Left renal cortex interstitium (tissue), 4 donors: ENCODE measurements at places on chromosomes 11 and 22. TPM values are rescaled to one million over a fixed set of nuclear protein-coding genes. Genes with fewer than 3 reads are reported as not detected.

DNA sequence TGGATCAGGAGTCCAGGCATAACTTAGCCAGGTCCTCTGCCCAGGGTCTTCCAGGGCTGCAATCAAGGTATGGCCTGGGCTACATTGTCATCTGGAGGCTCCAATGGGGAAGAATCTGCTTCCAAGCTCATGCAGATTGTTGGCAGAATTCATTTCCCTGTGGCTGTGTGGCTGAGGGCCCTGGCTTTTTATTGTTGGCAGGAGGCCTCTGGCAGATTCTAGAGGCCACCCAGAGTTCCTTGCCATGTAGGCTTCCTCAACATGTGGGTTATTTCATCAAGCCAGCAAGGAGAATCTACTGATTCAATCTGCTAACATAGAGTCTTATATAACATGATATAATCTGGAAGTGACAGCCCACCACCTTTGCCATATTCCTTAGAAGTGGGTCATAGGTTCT is 16.4 kb upstream of the EP300 start:
- no peak for DNase-seq

GRCh38 chr11:67352546-67353316 is 615 bp downstream of the POLD4 start:
- DNase-seq, result no peak

DNA sequence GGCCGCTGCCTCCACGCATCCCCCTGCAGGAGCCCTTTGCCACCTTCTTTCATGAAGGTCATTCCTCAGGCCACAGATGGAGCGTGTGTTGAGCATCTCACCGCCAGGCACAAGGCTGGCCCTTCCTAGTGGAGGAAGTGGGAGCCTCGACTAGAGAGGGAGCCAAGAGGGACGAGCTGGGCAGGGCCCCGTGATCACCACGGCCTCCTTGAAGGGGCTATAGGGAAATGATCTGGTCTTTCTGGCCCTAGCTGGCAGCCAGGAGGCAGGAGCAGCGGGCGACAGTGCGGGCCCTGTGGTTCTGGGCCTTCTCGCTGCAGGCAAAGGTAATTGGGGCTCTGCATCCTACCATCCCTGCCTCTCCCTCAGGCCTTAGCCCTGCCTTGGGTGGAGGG is 49.1 kb downstream of the PISD start:
- no peak for DNase-seq

- no peak for DNase-seq
Measured at GRCh38 chr11:1338201-1339065, 29.0 kb upstream of the TOLLIP start.

DNA sequence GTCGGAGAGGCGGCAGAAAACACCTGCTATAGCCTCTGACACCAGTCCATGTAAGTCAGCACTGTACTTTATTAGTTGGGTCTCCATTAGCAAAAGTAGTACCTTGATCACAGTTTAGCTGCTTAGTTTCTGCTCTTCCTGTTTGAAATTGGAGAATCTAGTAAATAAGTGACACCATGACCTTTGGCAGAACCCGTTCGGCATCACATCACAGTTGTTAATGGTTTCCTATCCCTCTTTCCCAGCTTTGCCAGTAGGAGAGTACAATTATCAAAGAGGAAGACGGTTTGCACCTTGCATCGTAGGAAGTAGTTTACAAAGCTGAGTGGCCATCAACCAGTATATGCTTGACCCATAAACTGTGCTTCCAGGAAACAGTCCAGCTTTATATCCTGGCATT is 101.8 kb downstream of the TRIM44 start:
- DNase-seq, result no peak

DNA sequence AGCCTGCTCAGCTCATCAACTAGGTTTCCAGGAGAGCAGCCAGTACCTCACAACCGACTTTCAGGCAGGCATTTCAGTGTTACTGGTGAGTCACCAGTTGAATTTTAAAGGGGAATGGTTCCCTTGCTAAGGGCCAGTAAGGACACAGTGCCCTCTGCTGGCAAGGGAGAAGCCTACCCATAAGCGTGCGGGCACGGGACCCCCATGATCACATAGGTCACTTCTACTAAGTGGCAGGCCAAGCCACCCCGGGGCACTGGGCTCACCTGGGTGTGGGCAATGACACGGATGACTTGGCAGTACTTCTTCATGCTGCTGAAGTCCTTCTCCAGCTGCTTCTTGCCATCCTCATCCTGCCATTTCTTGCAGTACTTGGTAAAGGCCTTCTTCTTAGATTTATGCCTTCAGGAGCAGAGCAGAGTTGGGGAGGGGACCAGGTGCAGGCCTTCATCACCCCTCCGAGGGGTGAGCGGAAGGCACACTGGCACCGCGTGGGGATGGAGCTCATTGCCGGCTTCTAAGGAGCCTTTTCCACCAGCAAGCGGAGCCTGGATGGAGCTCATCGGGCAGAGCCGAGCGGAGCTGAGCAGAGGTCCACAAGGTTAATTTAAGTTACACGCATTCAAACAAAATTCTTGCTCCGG is 2.9 kb downstream of the RPL3 start:
- DNase-seq, result peak; percentile 73

DNA sequence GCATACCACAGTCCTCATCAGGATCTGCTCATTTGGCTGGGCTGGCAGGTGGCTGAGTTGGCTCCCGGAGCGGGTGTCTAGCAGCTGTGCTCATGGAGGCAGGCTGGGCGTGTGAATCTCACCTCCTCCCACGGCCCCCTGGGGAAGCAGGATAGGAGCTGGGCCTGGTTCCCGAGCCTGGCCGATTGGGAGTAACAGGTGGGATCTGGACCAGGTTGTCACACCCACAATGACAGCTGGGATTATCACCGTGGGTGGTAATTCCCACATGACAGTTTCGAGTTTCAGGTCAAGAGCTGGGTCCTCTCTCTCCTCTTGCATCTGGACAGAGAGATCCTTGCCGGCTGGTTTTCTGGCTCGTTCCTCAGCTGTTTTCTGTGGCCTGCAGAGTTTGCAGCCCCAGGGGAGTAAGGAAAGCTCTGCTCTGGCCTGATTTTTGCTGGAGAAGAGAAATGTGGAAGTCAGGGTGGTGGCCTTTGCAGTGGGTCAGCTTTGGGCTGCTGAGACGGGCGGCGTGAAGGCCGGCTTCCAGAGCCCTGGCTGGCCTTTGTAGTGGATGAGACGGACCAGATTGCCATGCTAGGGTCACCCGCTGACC is 57.0 kb downstream of the BCR start:
- DNase-seq, result peak; percentile 54

GRCh38 chr22:20793748-20794649 is 20.1 kb downstream of the SERPIND1 start:
- DNase-seq, result no peak

GRCh38 chr11:111021131-111021530 is 224.4 kb upstream of the POU2AF2 start:
- no peak for DNase-seq

DNA sequence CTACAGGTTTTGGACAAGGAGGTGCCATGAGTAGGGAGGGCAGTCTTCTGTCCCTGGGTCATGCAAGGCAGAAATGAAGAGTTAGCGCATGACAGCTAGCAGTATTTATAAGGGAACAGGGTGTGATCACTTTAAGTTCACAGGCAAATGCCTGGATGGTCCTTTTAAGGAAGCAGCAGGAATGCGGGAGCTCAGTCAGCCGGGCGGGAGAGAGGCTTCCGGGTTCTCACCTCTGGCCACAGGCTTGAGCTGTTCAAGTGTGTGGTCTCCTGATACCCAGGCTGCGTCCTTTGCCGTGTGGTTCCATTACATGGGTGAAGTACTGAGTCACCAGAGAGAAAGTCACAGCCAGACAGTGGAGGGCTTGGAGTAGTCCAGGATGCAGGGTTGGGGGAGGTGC is 105.4 kb downstream of the BCR start:
- no peak for DNase-seq

DNA sequence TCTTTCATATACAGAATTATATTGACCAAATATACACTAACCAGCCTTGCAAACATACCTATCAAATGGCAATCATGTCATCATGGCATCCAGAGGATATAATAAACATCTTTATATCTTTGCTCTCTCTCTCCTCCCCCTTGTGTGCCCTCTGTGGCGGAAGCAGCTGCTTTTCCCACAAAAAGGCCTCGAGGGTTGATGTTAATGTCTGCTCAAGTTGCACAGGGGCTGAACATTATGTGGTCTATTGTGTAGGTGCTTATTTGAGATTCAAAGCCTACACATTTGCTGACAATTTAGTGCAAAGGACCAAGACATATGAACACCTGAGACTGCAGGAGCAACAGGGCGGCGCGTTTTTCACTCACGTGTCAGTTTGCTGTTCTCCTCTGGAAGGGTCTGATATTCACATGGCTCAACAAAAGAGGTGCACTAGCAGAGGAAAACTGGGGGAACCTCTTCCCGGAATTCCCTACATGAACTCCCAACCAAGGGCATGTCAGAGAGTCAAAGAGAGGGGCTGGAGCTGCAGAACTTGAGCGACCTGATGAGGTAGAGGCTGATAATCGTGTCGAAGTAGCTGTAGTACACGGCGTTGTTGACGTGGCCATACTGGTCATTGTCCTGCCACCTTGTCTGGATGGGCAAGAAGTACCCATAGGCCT is 138.8 kb downstream of the RCN1 start:
- no peak for DNase-seq

DNA sequence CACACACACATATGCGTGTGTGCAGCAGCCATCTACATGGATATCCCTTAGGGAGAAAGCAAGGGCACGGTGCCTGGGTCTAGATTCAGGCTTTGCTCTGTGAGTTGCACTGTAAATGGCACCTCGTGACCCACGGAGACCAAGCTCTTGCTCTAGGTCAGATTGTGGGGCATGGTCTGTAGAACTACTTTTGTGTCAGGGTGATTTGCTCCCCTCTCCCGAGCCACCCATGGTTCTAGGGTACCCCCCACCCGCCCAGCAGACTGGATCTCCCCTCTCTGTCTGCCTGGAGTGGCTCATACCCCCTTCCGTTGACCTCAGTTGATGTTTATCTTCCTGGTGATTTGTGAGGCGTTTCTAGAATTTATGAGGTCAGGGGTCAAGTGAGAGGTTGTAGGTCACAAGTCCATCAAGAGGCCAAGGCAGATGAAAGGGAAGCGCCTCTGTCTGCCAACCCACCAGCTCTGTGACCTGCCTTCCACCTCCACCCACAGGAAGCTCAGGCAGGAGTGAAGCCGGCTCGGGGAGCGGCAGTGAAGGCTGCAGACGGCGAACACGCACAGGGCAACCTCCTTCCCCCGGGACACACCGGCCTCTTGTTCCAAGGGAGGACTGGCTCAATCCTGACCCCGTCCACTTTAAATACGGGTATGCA is 76.2 kb upstream of the TTLL12 start:
- DNase-seq, result no peak

DNA sequence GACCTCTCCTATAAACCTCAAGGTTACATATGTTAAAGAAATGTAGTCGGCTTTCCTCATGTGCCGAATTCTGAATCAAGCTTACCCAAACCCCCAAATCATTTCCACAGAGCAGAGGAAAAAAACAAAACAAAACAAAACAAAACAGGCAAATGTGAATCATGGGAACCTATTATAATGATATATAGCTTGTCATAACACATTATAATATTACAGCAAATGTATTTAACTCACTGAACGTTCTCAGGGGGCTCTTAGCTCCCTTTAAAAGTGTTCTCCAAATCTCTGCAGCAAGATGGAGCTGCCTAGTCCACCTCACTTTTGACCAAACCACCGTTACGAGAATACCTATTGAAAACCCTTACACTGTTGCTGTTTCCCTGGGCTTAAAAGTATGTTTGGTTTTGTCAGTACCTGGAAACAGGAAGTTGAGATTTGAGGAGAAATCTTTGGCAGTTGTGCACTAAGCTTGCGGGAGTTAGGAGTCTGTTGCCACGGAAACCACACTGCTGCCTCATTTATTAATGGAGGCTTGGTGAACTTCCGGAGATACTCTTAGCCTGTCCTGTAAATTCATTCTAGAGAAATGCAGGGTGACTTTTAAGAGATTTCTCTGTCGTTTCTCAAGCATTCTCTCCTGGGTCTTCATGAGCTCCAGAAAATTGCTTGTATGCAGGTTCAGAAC is 167.0 kb upstream of the RASSF10 start:
- DNase-seq, result peak; percentile 73

- no peak for DNase-seq
Measured at GRCh38 chr11:132263241-132263640, 892.8 kb downstream of the NTM start.

GRCh38 chr22:34122042-34122441 is 201.8 kb upstream of the LARGE1 start:
- DNase-seq, result no peak

GRCh38 chr22:35446365-35446764 is 46.4 kb downstream of the MCM5 start:
- DNase-seq, result no peak

GRCh38 chr22:32880505-32880892 is 79.0 kb downstream of the TIMP3 start:
- no peak for DNase-seq

DNA sequence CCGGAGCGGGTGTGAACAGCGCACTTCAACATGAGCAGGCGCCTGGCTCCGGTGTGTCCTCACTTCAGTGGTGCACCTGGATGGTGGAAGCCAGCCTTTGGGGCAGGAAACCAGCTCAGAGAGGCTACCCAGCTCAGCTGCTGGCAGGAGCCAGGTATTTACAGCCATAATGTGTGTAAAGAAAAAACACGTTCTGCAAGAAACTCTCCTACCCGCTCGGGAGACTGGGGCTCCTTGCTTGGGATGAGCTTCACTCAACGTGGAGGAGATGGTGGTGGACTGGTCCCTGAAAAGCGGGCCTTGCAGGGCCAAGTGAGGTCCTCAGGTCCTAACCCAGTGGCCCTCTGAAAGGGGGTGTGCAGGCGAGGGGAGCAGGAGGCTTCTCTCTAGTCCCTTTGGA is 7.5 kb downstream of the MCAM start:
- no peak for DNase-seq

DNA sequence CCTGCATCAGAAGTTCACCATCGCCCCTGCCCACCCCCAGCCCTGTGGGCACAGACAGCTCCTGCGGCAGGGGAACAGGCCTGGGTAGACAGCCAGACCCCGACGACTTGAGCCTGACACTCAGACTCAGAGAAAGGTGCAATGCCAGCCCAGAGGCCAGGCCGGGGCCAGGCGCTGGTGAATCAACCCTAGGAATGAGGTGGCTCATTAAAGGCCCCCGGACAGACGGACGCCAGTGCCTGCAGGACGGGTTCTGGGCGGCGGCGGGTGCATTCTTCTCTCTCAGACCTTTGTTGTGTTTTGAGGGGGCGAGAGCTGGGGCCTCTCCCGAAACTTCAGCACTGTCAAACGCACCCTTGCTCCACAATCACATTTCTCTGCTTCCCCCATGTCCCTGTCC is 5.6 kb downstream of the OVOL1 start:
- DNase-seq, result no peak

GRCh38 chr11:35529971-35530495 is 4.6 kb upstream of the PAMR1 start:
- DNase-seq, result no peak

GRCh38 chr11:73187854-73188253 is 30.2 kb upstream of the P2RY2 start:
- DNase-seq, result no peak

- no peak for DNase-seq
Measured at GRCh38 chr22:50105208-50106100, 15.6 kb downstream of the MOV10L1 start.

GRCh38 chr11:57941875-57942274 is 81.8 kb upstream of the OR9Q1 start:
- no peak for DNase-seq

The TRIM49 gene
- polyA plus RNA-seq, result not detected

The MS4A3 gene
- polyA plus RNA-seq, result 0.66 TPM

The ADSL gene
- 97.8 TPM for polyA plus RNA-seq

The LGALS1 gene
- polyA plus RNA-seq, result 614 TPM

The C11orf71 gene
- polyA plus RNA-seq, result 18.4 TPM

The LMO1 gene
- polyA plus RNA-seq, result 1.0 TPM

The SYT12 gene
- polyA plus RNA-seq, result 0.27 TPM

The MS4A6E gene
- polyA plus RNA-seq, result not detected

The OR4C6 gene
- polyA plus RNA-seq, result not detected
